ENCODE measurements at places on chromosomes 5 and 9.

- DNase-seq = no peak
These were observed 2.6 kb upstream of the ENC1 start for GRCh38 chr5:74643111-74643562.

- no peak for DNase-seq
These were observed 214.6 kb upstream of the TLE4 start for GRCh38 chr9:79357194-79357593.

GRCh38 chr9:21322911-21323461 is 12.2 kb downstream of the KLHL9 start:
- no peak for DNase-seq

DNA sequence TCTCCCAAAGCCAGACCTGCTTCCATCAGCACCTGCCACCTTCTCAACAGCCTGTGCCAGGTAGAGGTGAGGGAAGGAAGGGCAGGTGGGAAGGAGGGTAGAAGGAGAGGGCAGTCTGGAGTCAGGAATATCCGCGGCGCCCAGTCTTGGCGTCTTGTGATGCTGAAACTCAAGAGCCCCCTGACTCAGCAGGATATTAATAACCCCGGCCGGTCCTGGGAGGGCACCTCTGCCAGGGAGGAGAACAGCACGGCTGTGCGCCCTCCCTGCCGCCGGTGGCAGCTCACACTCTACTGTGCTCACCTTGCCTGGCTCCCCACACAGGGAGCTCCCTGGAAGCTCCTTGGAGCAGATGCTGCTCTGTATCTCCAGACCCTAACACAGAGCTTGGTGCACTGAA is 11.6 kb upstream of the NTNG2 start:
- DNase-seq = no peak

DNA sequence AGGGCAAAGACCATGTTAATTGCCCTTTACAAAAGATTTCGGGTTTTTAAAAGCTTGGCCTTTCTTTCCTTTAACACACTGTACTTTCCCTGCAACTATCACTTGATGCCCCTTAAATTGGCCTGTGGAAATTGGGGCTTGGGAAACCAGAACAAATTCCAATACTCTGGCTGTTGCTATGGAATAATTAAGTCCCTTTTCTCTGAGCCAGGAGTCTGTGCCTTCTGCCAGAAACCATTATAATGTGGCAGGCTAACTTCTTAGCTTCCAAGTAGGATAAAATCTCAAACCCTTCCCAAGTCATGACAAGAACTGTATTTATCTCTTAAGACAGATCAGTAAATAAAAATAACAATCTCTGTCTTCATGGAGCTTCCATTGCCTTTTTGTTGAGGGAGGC is 1.1 kb upstream of the SPINK1 start:
- no peak for DNase-seq

GRCh38 chr9:87243602-87244001 is 254.1 kb upstream of the DAPK1 start:
- DNase-seq = no peak
